ENCODE measurements at places on chromosomes 2 and 18.

DNA sequence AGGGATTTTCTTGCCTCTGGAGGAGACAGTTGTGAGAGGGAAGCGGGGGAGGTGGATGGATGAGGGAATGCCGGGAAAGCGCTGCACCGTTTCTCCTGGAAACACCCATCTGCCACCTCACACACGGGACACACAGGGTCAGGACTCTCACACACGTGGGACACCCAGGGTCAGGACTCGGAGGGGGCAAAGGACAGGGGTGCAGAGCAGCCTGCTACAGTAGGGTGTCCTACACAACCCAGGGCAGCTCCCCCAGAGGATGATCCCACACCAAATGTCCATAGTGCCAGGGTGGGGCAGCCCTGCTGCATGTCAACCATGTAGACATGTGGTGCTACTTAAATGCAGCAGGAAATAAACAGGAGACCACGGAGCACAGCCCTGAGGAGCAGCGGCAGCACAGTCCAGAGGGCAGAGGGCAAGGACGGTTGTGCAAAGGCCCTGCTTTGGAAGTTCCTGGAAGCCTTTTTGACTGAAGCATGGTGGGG, 5.1 kb downstream of the RAMP1 start:
- no peak for DNase-seq

DNA sequence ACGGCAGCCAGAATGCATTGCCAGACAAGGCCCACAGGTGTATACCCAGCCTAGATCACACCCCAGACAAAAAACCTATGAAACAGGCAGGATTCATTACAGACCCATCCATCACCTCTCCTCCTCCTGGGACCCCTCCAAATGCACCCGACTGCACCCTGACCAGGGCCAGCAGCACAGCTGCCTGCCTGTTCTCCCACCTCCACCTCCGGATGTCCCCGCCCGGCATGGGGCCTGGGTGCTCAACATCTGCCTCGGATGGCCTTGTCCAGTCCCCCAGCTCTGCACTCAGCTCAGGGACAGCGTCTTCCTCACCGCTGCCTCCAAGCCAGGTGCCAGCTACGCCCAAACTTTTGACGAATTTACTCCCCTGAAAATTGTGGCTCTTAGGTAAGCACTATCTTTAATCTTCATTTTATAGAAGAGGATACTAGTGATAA, 91.1 kb downstream of the TPO start:
- DNase-seq = no peak

- DNase-seq = peak; percentile 37
Observed at GRCh38 chr2:111167076-111167862, 46.6 kb downstream of the BCL2L11 start.

- DNase-seq = peak; percentile 9
Observed at GRCh38 chr18:51765606-51766360, 568.3 kb upstream of the MEX3C start.

DNA sequence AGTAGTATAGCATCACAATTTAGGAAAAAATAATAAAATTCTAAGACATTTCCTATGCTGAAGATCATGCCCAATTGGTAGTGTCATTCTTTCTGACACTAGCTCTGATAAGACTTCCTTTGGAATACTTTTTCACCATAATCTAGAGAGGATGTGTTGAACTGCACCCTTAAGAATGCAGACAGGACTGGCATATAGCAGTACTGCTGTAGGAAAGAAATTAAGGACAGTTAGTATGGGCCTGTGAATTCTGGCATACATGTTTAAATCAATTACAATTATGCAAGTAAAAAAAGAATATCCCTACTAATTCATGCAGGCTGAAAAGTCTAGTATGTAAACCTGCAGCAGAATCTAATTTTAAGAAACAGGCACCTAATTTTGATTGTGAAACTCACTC, 15.4 kb downstream of the SF3B1 start:
- no peak for DNase-seq

- DNase-seq = no peak
Observed at GRCh38 chr18:48734460-48734859, 195.6 kb downstream of the CTIF start.

GRCh38 chr18:71503222-71503621, 1040.9 kb downstream of the CBLN2 start:
- DNase-seq = no peak

GRCh38 chr18:72762515-72763122, 105.2 kb downstream of the NETO1 start:
- DNase-seq = peak; percentile 29

DNA sequence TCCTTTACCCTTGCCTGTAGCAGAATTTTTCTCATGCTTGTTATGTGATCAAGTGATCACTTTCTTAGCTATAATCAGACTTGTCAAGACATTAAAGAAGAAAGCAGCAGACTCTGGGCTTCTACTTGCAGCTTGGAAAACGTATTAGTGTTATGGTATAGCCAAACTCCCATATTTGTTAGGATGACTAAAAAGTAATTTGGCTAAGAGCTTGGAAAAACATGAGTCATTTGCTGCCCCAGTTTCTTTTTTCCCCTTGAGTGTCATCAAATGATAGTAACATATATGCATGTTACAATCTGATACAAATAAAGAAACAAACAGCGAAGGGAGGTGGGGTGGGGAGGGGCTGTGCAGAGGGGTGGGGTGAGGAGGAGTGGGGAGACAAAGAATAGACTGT, 155.5 kb downstream of the IKZF2 start:
- no peak for DNase-seq

DNA sequence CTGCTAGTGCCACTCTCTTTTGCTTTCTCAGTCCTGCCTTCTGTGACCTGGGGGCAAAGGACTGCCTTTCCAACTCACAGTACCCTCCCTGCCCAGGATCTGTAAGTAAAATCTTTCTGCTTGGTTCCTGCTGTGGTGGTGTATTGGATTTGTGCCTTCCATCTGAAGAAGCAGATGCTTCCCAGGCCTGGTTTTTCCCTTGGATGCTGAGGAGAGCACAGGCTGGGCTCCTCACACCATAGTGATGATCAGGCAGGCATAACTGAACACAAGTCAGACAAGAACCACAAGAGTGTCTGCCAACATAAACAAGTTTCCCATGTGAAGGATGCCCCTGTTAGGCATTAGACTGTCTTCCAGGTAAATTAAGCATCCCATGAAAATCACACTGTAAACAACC, 121.3 kb upstream of the NRXN1 start:
- DNase-seq = no peak

- DNase-seq = no peak
Observed at GRCh38 chr2:235860871-235861270, 307.3 kb downstream of the GBX2 start.

DNA sequence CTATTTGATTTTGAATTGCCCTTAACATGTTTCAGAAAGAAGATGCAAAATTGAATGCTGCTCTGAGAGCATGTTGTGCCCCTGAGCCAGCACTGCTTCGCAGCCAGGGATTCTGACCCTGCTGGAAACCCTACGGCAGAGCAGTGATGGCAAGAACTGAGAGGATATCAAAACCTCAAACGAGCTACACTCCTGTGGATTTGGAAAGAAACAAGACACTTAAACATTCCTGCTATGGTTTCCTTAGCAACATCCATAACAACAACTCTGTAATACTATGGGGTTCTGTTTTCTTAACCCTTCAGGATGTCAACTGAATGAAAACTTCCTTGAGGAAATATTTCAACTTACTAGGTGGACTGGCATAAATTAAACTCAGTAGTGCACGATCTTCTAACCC, 649.1 kb downstream of the NYAP2 start:
- no peak for DNase-seq

GRCh38 chr18:24231773-24232735, 93.2 kb downstream of the CABYR start:
- DNase-seq = no peak

DNA sequence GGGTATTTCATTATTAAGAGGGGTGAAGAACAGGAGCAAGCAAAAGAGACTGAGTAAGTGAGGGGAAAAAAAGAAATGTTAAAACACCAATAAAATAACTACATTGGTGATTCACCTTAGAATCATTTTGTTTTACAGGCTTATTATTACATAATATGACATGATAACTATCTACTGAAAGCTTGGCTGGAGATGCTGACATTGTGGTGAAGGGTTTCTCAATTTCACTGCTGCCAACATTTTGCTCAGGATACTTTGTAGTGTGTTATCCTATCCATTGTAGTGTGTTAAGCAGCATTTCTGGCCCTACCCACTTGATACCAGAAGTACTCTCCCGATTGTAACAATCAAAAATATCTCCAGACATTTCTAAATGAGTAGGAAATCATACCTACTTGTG, 1564.6 kb upstream of the NXPH2 start:
- DNase-seq = no peak

DNA sequence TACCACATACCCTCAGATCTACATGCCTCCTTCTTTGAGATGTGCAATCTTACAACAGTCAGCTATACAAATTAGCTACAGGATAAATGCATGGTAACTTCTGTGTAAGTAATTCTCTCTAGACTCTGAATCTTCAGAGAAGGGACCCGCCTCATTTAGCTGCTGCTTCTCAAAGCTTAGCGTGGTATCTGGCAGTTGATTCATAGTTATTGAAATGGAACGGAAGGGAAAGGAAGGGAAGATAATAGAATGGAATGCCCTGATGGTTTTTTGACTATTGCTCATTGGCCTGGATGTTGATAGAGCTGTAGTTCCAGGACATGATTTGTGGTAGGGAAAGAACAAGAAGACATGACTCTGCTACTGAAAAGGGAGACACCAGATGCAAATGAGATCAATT, 498.1 kb upstream of the CRIM1 start:
- no peak for DNase-seq

GRCh38 chr2:20135631-20136050, 84.2 kb upstream of the LAPTM4A start:
- DNase-seq = peak; percentile 83

GRCh38 chr2:128026448-128027277, 1.2 kb downstream of the SAP130 start:
- DNase-seq = no peak

- no peak for DNase-seq
Observed at GRCh38 chr18:44715842-44716241, 35.2 kb downstream of the SETBP1 start.

DNA sequence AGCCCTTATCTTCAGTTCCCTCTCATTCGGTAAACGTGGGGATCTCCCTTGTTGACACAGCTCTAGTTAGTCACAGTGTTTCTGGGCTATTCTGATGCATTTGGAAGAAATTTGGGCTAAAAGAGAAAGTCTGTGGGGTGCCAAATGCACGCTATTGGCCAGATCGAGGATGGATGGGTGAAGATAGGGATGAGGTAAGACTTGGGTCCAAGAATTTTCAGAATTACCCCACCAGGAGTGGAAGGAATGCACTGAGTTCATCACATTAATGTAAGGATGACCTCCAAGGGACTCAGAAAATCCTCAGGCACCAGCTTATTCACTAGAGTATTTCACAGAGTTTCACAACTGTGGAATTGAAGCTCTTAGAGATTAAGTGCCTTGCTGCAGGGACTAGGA, 49.3 kb downstream of the NRP2 start:
- peak; percentile 39 for DNase-seq

GRCh38 chr2:120461092-120461491, 115.2 kb downstream of the INHBB start:
- DNase-seq = no peak

DNA sequence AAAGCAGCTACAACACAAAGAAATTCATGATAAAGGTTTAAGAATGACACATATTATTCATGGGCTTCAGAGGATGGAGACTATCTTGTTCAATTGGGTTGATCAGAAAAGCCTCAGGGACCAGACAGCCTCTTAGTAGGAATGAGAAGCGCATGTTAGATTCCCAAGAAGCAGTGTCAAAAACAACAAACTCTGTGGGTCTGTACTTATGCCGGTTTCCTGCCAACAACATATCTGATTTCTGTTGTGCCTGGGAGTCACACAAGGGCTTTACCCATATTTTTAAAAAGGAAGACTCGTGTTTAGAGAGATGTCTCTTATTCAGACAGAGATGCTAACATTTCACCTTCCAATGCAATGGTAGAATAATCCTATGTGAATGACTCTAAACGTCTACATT, 2180.6 kb upstream of the CELF4 start:
- DNase-seq = no peak

- DNase-seq = no peak
Observed at GRCh38 chr2:20012032-20012281, 511 bp downstream of the MATN3 start.

GRCh38 chr2:207960090-207960489, 65.2 kb downstream of the PLEKHM3 start:
- no peak for DNase-seq

DNA sequence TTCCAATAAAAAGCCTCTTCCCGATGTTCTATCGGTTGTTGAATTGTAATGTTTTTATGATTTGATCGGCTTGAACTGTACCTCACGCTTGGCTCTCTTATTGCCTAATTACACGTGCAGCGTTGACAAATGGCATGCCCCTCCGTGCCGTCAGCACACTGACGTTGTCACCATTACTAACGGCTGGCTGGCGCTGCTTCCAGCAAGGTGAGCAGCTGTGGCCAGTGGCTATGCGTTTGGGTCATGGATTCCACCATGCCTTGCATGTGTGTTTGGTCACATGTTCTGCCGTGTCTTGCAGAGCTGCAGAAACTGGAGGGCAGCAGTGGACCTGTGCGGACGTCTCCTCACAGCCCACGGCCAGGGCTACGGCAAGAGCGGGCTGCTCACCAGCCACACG, 42.1 kb downstream of the TRAPPC12 start:
- no peak for DNase-seq

- DNase-seq = no peak
Observed at GRCh38 chr2:206915121-206915520, 24.2 kb upstream of the CPO start.

GRCh38 chr2:171711351-171711750, 24.1 kb downstream of the DYNC1I2 start:
- DNase-seq = no peak

DNA sequence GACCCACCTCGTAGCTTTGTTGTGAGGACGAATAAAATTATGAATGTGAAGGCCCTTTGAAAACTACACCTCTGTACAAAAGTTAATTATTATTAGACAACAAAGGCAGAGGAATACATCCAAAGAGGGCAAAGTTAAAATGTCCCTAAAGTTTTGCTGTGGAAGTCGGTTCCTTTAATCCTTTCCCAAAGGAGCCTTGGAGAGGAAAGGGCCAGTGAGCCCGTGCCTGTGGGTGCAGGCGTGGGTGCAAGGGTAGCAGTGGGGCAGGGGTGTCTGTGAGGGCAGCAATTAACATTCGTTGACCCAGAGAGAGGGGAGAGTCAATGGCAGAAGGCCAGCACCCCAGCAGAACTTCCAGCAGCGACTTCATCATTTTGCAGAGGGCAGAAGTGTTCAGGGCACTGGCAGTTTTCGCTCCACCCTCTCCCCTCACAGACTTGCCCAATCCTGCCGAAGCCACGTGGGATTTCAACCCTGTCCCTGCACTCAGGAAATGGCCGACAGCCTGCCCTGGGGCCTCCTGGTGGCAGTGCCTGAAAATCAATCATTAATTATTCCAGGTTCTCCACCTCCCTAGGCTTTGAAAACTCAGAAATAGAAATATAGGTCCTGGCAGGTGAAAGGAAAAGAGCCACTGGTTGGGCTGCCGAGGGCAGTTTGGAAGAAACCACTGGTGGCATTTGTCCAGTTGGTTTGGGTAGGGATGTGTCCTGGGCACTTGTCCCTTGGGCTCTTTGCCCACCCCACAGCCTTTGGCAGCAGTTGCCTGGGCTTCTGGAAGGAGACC, 4.2 kb upstream of the PAX8 start:
- no peak for DNase-seq

- no peak for DNase-seq
Observed at GRCh38 chr2:137888845-137889244, 75.4 kb upstream of the HNMT start.

Data from GM10248 (cell line).